ENCODE measurements at places on chromosomes 6 and 20. TPM values are rescaled to one million over a fixed set of nuclear protein-coding genes. Genes with fewer than 3 reads are reported as not detected.

HCRTR2 gene
- not detected for total RNA-seq

OSTM1 gene
- 51.8 TPM for total RNA-seq

GGTLC1 gene
- not detected for total RNA-seq

TTK gene
- total RNA-seq = 38.5 TPM

HDGFL1 gene
- not detected for total RNA-seq
